ENCODE measurements at places on chromosomes 12 and 14. TPM values are rescaled to one million over a fixed set of nuclear protein-coding genes. Genes with fewer than 3 reads are reported as not detected.

The KRT83 gene
- total RNA-seq = not detected

The C12orf54 gene
- total RNA-seq = not detected

The TSPAN9 gene
- total RNA-seq = 9.3 TPM

The ZNF385A gene
- total RNA-seq = 1.9 TPM

The SLC10A1 gene
- 0.27 TPM for total RNA-seq

All from transverse colon (tissue), 4 donors.